T1000 (cell line): ENCODE measurements at places on chromosomes 11 and 22.

DNA sequence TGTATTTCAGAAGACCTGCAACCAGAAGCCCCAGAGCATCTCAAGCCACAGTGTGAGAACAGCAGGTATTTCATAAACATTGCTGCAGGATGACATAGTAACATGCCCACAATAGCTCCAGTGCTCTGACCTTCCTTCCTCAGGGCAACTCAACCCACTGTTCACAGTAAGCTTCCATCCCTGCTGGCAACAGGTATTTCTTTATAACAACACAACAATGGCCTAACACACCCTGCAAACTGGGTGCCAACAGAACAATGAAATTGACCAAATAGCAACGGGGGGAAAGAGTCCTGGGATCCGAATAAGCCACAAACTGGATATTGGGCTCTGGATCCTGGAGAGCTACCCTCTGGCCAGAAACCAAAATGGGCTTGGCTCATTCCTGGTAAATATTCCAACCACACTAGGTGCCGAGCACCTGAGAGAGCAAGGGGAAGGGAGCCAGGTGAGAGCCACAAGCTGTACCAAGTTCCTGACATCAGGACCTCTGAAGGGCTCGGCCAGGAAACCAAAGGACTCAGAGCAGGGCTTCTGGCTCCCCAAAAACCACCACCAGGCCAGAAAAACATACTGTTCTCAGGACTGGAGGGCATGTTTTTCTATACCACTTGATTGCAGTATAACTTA, 99.5 kb downstream of the MICAL3 start:
- DNase-seq: no peak

GRCh38 chr22:17997456-17997855, 26.9 kb downstream of the MICAL3 start:
- no peak for DNase-seq

- DNase-seq: no peak
Observed at GRCh38 chr11:60378354-60378753, at the start of gene MS4A7. Gene MS4A7, plus strand, starts transcription at chr11:60378532. Its CDS starts 4,610 bp downstream, at chr11:60383142.

- DNase-seq: no peak
Observed at GRCh38 chr11:34333787-34334186, 24.0 kb downstream of the ABTB2 start.

DNA sequence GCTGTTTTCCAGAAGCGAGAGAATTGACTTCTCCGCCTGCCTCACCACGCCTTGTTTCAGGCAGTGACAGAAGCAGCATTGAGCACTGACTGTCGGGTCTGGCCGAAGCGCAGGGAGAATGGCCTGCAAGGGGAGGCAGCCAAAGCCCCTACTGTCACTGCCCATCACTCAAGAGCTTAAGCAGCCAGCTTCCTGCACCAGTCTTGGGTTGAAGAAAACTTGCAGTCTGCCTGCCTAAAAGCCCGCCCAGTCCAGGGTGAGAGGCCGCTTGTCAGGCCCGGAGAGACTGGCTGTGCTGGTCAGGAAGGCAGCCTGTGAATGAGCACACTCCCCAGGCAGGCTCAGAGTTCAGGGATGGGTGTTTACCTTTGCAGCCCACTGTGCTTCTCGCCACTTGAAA, 108.3 kb downstream of the PKNOX2 start:
- DNase-seq: no peak

GRCh38 chr11:109695696-109696095, 273.7 kb downstream of the C11orf87 start:
- DNase-seq: peak; percentile 8

- no peak for DNase-seq
Observed at GRCh38 chr11:113728814-113729213, 22.7 kb upstream of the TMPRSS5 start.

GRCh38 chr11:298406-299065, 790 bp downstream of the IFITM5 start:
- no peak for DNase-seq

DNA sequence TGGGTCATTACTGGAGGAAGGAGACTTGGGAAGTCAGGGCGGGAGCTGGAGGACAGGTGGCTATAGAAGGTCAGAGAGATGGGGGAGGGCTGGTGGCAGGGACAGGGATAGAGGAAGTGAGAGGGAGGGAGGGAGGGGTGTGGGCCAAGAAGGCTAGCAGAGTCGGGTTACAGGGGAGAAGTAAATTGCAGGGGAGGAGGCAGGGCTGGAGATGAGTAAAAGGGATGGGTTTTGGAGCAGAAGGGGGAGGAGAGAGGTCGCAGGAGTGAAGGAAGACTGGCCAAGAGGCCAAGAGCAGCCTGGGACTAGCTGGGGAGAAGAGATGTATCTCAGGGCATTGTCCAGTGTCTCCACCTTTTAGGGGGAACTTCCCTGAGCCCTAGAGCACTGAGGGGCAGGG, 33.0 kb downstream of the LRRC10B start:
- no peak for DNase-seq

DNA sequence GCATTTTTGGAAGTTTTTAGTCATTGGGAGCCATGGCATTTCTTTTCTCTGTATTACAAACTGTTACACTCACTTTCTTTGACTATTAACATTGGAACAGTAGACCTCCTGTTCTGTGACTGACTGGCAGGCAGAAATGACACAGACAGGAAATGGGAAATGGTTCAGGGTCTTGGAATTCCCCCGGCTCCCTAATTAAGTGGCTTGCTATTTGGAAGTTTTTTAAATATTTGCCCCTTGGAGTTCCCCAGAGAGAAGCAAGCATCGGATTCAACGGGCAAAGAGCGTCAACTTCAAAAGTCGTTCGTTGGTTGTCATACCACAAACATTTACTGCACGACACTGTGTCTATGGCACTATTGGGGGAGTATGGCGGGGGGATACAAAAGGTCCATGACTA, 1.1 kb upstream of the BIRC2 start:
- no peak for DNase-seq

GRCh38 chr22:33083212-33083611, 25.0 kb upstream of the SYN3 start:
- no peak for DNase-seq

- no peak for DNase-seq
Observed at GRCh38 chr22:44172370-44173108, 8.2 kb upstream of the PARVG start.
